A172 (cell line): ENCODE measurements at places on chromosomes 3 and 15.

- no peak for DNase-seq
Measured at GRCh38 chr3:138827222-138827621, 7.5 kb downstream of the PIK3CB start.

DNA sequence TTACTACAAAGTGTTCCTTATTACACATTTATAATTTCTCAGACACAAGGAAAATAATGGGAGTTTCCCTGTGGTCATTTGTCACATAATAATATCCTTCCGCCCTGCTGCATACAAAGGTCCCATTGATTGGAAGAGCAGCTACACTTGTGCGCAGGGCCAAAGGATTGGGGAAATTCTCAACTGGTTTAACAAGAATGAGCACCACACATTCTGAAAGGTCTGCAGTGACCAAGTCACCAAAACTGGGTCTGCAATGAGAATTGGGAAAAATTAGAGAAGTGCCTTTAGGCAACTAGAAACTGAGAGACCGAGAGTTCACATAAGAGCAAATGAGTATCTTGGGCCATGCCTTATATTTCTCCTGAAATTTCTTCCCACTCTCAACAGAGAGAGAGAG lies 98.2 kb upstream of the NR2F2 start:
- no peak for DNase-seq

DNA sequence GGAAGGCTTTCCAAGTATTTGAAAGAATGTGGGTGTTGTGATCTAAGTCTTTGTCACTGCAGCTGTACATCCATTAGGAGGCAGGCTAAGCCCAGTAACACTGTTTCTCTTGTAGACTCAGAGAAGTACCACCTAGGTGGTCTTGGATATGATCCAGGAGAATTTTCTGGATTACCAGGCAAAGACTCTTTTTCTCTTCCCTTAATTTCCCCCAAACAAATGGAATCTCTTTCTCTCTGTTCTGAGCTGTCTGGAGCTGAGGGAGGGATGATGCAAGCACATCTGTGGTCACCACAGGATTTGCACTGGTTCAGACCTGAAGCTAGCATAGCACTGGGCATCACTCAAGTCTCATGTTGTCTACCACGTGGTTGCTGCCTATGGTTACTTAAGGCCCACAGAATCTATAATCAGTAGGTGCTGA lies 227.6 kb downstream of the NECTIN3 start:
- DNase-seq, result no peak

DNA sequence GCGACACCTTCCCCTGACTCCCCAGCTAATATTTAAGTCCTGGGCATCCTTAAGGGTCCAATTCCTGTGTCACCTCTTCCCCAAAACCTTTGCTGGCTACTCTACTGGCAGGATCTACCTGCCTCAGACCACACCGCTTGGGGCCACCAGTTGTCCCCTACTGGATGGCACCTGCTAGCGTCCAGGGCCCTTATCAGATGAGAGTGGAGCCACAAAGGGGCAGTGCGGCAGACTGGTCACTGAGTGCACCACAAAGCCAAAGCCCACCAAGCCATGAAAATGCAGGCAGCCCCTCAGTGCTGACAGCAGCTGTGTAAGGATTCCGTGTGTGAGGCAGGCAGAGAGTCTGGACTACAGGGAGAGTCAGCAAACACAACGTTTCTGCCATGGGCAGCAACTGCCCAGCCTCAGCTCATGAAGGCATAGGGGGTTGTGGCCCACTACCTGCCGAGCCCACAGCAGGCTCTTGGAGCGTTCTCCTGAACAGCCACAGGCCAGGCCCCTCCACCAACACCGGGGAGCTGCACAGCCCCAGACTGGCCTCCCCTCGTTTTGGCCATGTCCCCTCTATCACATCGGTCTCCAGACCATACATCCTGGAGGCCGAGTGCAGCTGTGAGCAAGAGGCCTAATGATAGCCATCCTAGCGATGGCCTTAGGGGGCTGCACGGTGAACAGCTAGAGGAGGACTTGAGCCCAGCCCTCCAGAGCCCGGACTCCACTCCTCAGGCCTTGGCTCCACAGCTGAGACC lies 32.3 kb downstream of the ALDH1L1 start:
- no peak for DNase-seq

- DNase-seq, result no peak
Measured at GRCh38 chr3:2106438-2106837, 7.8 kb downstream of the CNTN4 start.

GRCh38 chr3:115922681-115923347 lies 299.5 kb downstream of the GAP43 start:
- DNase-seq, result peak; percentile 38
